ENCODE measurements at places on chromosomes 4 and X. TPM values are rescaled to one million over a fixed set of nuclear protein-coding genes. Genes with fewer than 3 reads are reported as not detected.

GRCh38 chr4:83932750-83933391 lies 397.0 kb downstream of the GPAT3 start:
- no peak for DNase-seq

GRCh38 chr4:136319789-136320464 lies 1212.4 kb downstream of the PCDH18 start:
- DNase-seq: no peak

GRCh38 chr4:168610911-168611530 lies 114.2 kb downstream of the PALLD start:
- DNase-seq: peak; percentile 63

DNA sequence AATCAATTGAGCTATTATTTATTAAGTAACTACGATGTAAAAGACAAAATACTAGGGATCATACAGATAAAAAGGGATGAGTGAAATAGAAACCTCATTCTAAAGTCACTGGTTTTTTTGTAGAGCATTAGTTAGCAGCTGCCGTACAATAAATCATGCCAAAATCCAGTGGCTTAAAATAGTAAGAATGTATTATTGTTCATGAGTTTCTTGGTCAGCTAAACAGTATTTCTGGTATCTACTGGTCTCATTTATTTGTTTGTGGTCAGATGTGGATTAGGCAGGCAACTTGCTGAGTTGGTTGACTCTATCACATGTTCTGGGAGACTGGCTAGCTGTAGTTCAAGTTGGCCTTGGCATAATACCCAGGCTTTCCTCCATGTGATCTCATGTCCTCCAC lies 667.3 kb downstream of the GALNTL6 start:
- no peak for DNase-seq

The GLRA2 gene
- not detected for total RNA-seq

The GPC3 gene
- not detected for total RNA-seq

Data from MG63 (cell line).